A549 (cell line): ENCODE measurements at places on chromosomes 13 and 19. TPM values are rescaled to one million over a fixed set of nuclear protein-coding genes. Genes with fewer than 3 reads are reported as not detected.

DNA sequence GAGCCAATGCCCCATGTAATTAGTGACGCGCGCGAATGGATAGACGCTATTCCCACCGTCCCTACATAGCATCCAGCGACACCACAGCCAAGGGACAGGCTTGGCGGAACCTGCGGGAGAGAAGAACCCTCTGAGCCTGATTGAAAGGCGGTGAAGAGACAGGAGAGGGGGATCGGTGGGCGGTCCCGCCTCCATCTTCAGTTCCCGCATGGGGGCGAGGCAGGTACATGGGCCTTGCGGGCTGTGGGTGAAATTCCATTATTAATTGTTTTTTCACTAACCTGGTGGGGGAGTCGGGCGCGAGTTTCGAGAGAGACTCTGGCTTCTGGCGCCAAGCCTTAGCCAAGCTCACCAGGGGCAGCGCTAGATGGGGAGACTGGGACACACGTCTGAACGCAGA, 8.4 kb upstream of the TEX101 start:
- DNase-seq, result no peak

- no peak for DNase-seq
These were observed 3.6 kb upstream of the CCER2 start for GRCh38 chr19:38915329-38916321.

DNA sequence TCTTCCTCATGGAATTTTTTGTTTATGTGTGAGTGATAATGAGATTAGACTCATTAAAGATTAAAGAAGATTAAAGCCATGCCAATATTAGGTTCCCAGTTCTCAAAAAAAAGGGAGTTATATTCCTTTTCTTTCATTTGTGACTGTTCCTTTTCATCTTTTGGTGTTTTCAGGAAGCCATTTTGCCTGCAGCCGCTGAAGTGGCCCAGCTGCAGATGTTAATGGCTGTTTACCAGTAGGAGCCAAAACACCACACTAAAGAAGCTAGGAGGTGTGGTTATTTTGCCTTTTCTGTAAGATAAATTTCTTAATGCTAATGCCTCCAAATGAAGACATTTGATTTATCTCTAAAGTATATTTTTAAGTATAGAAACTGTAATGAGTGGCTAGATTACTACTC, 36.3 kb downstream of the ITGBL1 start:
- no peak for DNase-seq

DNA sequence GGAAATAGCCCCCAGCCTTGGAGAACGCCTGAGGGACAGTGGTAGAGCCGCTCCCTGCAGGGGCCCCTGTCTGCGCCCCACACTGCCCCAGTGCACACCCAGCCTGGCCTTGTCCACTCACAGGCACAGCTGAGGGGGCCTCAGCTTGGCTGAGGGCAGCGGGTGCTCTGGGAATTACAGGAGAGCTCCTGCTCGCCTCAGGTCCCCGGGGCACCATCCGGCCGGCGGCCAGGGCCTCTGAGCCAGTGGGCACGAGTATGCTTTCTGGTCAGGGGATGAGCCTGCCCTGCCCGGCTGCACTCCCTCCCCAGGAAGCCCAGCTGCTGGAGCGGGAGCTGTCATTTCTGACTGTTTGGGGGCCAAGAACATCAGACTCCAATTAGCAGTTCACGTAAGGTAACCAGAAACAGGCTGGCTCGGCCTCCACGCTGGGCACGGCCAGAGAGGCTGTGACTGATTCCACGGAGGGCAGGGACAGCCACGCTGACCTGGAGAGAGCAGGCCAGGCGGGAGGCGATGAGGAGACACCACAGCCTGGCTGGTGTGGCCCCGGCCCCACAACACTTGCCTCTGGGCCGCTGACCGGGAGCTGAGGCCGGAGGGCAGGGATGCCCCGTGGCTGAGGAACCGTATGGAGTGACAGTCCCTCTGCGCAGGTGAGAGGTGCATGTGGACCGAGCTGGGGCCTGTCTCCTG, 15.4 kb downstream of the CEBPG start:
- DNase-seq, result no peak

GRCh38 chr13:21476893-21477472, 17.9 kb upstream of the ZDHHC20 start:
- peak; percentile 22 for DNase-seq

DNA sequence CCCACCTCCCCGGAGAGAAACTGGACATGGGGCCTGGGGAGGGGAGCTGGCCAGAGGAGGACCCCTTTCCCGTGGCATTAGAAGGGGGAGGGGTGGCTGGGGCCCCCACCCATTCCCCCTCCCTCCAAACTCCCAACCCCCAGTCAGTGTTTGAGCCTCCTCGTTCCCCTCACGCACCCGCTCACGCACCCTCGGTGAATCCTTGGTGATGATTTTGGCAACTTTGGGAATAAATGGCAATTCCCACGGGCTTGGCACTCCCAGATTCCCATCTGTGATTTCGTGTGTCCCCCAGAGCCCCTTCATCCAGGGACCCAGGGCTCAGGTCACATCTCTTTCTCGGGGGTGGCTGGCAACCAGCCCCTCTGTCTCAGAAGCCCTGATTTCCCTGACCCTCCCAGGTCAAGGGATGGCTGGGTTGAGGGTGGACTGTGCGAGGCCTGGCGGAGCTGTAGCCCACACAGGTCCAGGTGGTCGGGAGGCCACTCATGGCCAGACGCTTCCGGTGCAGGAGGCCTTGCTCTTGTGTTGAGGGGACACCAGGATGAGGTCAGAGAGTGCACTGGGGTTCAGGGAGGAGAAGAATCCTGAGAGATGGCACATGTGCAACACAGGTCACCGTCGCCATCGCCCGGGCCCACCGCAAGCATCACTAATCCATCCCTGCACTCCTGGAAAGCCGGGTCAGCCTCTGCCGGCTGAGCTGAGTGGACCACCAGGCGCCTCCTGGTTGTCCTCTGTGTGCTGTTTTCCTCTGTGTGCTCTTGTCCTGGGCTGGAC, 20.7 kb downstream of the EPN1 start:
- no peak for DNase-seq

DNA sequence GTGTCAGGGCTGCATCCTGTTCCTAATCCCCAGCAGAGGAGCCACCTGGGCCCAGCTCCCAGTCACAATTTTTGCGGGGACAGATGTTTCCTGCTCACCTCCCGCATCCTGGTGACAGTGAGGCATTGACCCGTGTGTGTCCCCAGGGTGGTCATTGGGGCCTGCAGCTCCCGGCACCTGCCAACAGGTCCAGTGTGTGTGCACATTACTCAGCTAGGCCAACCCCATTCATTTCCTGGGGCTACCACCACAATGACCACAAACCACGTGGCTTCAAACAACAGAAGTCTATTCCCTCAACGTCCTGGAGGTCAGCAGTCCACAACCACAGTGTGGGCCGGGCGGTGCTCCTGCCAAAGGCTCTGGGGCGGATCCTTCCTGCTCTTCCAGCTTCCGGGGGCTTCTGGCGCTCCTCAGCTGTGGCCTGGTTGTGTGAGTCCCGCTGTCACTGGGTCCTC, 11.9 kb upstream of the F2RL3 start:
- no peak for DNase-seq

- DNase-seq, result no peak
These were observed 151.1 kb upstream of the TSHZ3 start for GRCh38 chr19:31500197-31500830.

- peak; percentile 61 for DNase-seq
These were observed 2.3 kb downstream of the DHRS12 start for GRCh38 chr13:51801631-51802099.

DNA sequence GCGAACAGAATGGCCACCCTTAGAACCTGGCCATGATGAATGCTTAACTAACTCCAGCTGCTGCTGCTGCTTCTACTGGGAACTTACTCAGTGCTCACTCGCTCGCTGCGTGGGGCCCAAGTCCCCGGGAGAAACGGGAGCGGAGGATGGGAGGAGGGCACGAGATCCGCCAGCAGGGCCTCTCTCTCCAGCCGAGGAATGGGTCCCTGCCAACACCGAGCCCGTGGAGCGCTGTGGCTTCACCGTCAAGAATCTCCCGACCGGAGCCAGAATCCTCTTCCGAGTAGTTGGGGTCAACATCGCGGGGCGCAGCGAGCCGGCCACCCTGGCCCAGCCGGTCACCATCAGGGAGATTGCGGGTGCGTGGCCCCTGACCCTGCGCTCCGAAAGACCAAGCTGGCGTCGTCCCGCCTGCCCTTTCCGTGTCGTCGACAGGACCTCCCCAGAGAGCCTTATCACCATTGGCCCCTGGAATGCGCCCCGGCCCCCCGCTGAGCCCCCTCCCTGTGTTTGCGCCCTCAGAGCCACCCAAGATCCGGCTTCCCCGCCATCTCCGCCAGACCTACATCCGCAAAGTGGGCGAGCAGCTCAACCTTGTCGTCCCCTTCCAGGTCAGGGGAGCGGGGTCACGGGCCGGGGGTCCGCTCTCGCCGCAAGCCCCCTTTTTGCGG, 17.8 kb upstream of the EMC10 start:
- DNase-seq, result no peak

- DNase-seq, result no peak
These were observed 87.6 kb downstream of the RNF17 start for GRCh38 chr13:24851546-24851945.

DNA sequence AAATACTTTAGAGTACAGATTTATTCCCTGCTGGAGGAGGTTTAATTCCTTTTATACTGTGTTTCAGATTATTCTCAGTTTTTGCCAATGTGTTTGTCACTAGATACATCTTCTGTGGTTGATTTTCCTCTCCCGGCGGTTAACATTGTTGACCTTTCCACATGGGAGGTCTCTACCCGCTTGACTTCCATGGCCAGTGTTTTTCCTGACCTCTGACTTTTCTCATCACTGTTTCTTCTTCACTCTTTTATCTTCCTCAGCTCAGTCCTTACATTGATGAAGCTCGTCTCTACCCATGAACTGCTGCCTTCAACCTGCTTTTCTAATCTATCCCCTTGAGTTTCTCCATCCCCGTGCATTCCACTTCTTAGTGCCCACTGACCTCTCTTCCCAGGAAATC, 517.4 kb downstream of the GPC6 start:
- no peak for DNase-seq

GRCh38 chr13:109152311-109152820, 523.0 kb downstream of the MYO16 start:
- no peak for DNase-seq

- no peak for DNase-seq
These were observed 128.2 kb upstream of the OBI1 start for GRCh38 chr13:78787190-78787589.

DNA sequence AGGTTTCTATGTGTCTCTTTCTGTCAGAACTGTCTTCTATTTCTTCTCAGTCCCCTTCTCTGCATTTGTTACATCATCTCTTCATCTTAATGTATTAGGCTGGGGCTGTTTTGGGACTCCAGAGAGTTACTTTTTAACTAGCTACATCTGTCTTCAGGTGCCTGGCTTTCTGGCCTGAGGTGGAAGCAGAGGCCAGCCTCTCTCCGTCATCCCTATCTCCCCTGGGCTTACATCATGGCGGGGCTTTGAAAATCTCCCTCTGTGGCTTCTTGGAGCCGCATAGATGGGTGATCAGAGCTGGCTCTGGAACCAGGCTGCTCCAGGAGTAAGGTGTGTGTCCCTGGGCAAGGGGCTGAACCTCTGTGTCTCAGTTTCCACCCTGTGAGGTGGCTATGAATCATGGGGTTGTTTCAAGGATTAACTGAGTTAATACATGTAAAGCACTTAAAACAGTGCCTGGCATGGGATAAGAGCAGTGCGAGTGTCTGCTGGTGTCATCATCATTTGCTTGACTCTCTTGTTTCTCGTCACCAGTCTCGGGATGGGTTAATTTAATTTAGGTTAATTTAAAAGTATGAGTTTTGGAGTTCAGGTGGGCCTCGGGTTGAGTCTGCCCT, 2.0 kb downstream of the EPN1 start:
- DNase-seq, result no peak

DNA sequence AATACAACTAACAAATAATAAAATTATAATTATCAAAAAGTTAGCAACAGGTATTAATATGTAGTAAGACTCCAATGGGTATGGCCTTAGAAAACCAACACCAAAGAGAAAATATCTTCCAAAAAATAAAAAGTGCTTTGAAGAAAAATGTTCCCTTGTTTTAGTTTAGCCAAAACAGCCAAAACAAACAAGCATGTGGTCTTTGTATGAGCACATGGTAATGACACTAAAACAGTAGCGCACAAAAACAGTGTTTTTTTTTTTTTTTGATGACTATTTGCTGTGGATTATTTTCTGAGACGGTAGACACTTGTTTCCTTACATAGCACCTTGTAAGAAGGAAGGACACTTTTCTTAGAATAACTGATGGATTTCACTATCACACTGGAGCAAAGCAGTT, 459.3 kb downstream of the ITGBL1 start:
- DNase-seq, result no peak

- DNase-seq, result no peak
These were observed 205.3 kb downstream of the HS6ST3 start for GRCh38 chr13:96294930-96295881.

IGFL2 gene
- polyA plus RNA-seq, result 0.21 to 1.4 TPM (median 1.1 TPM) in 3 replicates

GSX1 gene
- polyA plus RNA-seq, result not detected in 3 replicates

TLE2 gene
- polyA plus RNA-seq, result 1.9 to 3.1 TPM (median 2.6 TPM) in 3 replicates

C19orf44 gene
- 2.7 to 3.4 TPM (median 3.0 TPM) in 3 replicates for polyA plus RNA-seq

DNAAF3 gene
- 3.7 to 5.4 TPM (median 5.3 TPM) in 3 replicates for polyA plus RNA-seq

RNF17 gene
- not detected in 3 replicates for polyA plus RNA-seq

SLC10A2 gene
- not detected in 3 replicates for polyA plus RNA-seq

SMAD9 gene
- polyA plus RNA-seq, result 0.04 to 0.05 TPM (median 0.04 TPM) in 3 replicates

IL4I1 gene
- 0.62 to 0.88 TPM (median 0.87 TPM) in 3 replicates for polyA plus RNA-seq

VMAC gene
- 0.79 to 1.6 TPM (median 1.4 TPM) in 3 replicates for polyA plus RNA-seq
